Stimulated activated memory B cell treated with anti-CD40 and anti-IgM and Interleukin-4, amounts not matched to agents 10 μg/mL and 1 μg/mL and 100 μg/mL, for 72 hours (primary cell): ENCODE measurements at places on chromosomes 3 and 15.

- no peak for ATAC-seq
Measured at GRCh38 chr15:66866656-66867055, 164.6 kb downstream of the SMAD6 start.

GRCh38 chr15:63157891-63158431 lies 684 bp upstream of the RPS27L start:
- ATAC-seq, result peak; percentile 63

- ATAC-seq, result peak; percentile 24
Measured at GRCh38 chr3:153967260-153967659, 153.9 kb upstream of the ARHGEF26 start.

GRCh38 chr3:177338697-177339219 lies 141.5 kb upstream of the TBL1XR1 start:
- peak; percentile 49 for ATAC-seq

DNA sequence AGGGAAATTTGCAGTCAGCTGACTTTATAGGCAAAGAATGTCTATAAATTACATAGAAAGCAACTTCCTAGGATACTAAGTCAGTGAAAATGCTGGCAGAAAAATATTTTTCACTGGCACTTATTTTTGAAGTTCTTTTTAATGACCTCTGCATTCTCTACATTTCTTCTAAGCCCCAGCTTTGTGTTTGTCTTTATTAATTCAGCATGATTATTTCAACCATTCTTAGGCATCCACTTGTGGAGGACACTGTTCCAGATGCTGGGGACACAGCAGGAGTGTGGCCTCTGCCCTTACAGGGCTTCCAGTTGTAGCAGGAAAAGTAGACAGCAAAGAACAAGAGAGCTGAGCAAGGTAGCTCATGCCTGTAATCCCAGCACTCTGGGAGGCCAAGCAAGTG lies 15.0 kb downstream of the LRRK1 start:
- no peak for ATAC-seq

GRCh38 chr3:18634461-18634860 lies 209.3 kb upstream of the SATB1 start:
- no peak for ATAC-seq

DNA sequence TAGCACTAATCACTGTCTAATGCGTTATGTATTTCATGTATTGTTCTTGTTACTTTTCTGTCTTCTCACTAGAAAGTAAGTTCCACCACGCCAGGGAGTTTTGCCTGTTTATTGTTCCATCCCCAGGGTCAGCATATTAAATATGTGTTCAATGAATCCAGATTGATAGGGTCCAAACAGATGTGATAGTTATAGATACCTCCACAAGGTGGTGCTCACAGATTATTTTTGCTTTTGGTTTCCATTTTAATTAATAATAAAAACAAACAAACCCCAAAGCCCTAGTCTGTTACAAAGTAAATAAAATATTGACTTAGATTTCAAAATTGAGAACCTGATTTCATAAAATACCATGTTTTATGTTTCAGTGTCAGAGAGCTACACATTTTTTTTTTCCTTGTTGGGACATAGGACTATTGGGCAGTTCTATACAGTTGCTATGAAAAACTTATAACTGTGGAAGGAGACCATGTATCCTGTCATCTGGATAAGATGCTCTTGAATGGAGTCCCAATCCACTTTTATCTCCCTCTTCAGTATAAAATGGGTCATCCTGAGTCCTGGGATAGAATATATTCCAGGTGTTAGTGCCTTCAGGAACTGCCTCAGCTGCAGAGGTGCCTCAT lies 12.4 kb downstream of the OTOL1 start:
- ATAC-seq, result no peak

GRCh38 chr15:81176291-81176893 lies 20.3 kb upstream of the IL16 start:
- ATAC-seq, result no peak

GRCh38 chr15:32651229-32651837 lies 9.8 kb downstream of the SCG5 start:
- peak; percentile 51 for ATAC-seq

GRCh38 chr3:59240666-59241255 lies 190.9 kb upstream of the CFAP20DC start:
- no peak for ATAC-seq

GRCh38 chr15:77029166-77030047 lies 34.5 kb downstream of the PSTPIP1 start:
- ATAC-seq, result no peak

DNA sequence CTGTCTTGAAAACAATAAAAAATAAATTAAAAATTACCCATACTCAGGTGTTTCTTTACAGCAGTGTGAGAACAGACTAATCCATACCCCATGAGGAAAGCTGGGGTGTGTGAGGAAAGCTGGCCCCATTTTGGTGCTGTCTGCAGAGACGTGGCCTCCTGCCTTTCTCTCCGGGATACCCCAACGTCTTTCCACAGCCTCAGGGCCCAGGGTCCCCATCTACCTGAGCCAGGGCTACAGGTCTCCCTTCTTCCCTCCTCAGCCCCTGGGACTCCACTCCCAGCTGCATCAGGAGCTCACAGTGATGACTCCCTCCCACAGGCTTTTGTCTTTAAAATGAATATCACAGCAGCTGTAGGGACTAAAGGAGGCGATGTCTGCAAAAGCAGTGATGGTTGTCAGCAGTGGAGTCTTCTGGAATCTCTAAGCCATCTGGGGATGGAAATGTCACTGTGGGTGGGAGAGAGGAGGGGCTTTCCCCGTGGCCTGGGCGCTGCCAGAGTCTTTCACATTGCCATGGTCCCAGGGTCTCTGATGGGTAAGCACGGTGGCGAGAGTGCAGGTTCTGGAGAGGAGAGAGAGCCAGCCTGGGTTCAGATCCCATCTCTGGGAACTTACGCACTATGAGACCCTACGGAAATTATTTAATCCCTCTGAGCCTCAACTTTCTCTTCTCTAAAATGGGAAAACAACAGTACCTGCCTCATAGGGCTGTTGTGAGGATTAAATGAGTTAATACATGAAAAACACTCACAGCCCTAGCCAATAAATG lies 259.3 kb downstream of the PLCL2 start:
- no peak for ATAC-seq
